NCI-H226 (cell line): ENCODE measurements at places on chromosomes 6 and 20.

- no peak for DNase-seq
Observed at GRCh38 chr6:40349901-40350746, 237.0 kb downstream of the LRFN2 start.

DNA sequence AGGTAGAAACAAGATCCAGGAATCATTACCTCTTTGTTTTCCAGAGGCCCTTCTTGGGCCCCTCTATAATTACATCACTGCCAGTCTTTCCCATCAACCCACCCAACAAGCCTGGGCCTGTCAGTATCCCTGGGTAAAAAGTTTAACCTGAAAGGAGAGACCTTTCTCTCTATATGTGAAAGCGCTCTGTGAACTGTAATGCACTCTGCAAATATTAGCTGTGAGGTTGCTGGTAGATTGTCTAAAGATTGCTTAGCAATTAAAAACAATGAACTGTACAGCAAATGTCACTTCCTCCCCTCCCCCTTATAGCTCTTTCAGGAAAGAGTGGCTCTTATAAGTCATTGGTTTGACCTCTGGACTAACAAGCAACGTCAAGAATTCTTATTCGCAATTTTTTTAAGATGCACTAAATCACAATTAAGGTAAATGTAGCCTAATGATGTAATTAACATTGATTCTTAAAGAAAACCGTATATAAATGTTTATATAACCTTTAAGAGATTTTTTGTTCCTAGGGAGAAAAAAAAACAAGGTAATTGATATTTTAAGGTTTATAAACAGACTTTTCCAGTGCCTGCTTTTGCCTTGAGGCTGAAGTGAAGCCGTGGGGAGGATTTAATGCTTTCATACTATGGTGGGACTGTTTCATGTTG, 18.4 kb downstream of the ECT2L start:
- DNase-seq: no peak

DNA sequence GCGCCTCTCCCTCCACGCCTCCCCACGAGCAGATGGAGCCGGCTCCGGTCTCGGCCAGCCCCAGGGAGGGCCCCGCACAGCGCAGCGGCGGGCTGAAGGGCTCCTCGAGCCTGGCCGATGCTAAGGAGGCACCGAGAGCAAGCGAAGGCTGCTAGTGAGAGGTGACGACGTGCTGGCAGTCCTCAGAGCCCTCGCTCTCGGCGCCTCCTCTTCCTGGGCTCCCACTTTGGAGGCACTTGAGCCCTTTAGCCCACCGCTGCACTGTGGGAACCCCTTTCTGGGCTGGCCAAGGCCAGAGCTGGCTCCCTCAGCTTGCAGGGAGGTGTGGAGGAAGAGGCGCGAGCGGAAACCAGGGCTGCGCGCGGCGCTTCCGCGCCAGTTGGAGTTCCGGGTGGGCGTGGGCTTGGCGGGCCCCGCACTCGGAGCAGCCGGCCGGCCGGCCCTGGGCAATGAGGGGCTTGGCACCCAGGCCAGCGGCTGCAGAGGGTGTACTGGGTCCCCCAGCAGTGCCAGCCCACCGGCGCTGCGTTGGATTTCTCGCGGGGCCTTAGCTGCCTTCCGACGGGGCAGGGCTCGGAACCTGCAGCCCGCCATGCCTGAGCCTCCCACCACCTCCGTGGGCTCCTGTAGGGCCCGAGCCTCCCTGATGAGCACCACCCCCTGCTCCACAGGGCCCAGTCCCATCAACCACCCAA, 2.5 kb upstream of the TMEM14C start:
- no peak for DNase-seq

GRCh38 chr6:25186919-25187318, 92.3 kb upstream of the CARMIL1 start:
- no peak for DNase-seq

GRCh38 chr6:47567586-47567985, 90.0 kb downstream of the CD2AP start:
- no peak for DNase-seq
